ENCODE measurements at places on chromosomes 3 and 15. TPM values are rescaled to one million over a fixed set of nuclear protein-coding genes. Genes with fewer than 3 reads are reported as not detected.

The NAA50 gene
- 100 TPM for total RNA-seq

The P2RY1 gene
- total RNA-seq: 2.8 TPM

The ANKRD34C gene
- not detected for total RNA-seq

The BUB1B gene
- 3.0 TPM for total RNA-seq

The IQCF6 gene
- total RNA-seq: not detected

The NR2E3 gene
- total RNA-seq: not detected

The LRRK1 gene
- total RNA-seq: 49.3 TPM

The GREM1 gene
- 1.1 TPM for total RNA-seq

The PLA2G4E gene
- total RNA-seq: not detected

The ALPK3 gene
- 0.77 TPM for total RNA-seq

The INSYN1 gene
- total RNA-seq: not detected

The KBTBD13 gene
- not detected for total RNA-seq

The SCN5A gene
- 0.77 TPM for total RNA-seq

The CHRD gene
- total RNA-seq: 26.5 TPM

The FANCD2OS gene
- total RNA-seq: not detected

The CFAP100 gene
- total RNA-seq: not detected

The RPL39L gene
- 1.9 TPM for total RNA-seq

The ACTRT3 gene
- 0.68 TPM for total RNA-seq

The CYP1A2 gene
- total RNA-seq: not detected

The HGD gene
- total RNA-seq: 0.95 TPM

The PATL2 gene
- total RNA-seq: 28.3 TPM

The SUCNR1 gene
- 21.5 TPM for total RNA-seq

The GHSR gene
- not detected for total RNA-seq

The NDN gene
- total RNA-seq: 29.1 TPM

The LXN gene
- total RNA-seq: 12.7 TPM

The FANCI gene
- 19.4 TPM for total RNA-seq

Data from spleen (tissue), 13 donors.